ENCODE measurements at places on chromosomes 1 and 21.

GRCh38 chr1:226470921-226471866 is 63.3 kb upstream of the PARP1 start:
- DNase-seq, result no peak

DNA sequence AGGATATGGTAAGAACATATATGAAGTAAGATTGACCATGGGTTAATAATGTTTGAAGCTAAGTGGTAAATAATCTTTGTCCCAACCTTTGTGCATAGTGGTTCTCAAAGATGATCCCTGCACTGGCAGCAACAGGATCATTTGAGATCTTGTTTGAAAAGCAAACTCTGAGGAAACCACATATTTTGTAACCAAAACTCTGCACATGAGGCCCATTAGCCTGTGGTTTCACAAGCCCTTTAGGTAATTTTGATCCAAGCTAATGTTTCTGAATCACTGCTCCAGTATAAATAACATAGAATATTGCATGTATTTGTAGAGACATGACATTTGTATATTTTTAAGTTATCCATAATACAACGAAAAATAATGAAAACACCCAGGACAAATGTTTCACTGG is 147.9 kb upstream of the RGS18 start:
- no peak for DNase-seq

- no peak for DNase-seq
Observed at GRCh38 chr1:225998560-225999226, 450 bp downstream of the SDE2 start.

- no peak for DNase-seq
Observed at GRCh38 chr1:202067188-202067974, 55.3 kb upstream of the GPR37L1 start.

DNA sequence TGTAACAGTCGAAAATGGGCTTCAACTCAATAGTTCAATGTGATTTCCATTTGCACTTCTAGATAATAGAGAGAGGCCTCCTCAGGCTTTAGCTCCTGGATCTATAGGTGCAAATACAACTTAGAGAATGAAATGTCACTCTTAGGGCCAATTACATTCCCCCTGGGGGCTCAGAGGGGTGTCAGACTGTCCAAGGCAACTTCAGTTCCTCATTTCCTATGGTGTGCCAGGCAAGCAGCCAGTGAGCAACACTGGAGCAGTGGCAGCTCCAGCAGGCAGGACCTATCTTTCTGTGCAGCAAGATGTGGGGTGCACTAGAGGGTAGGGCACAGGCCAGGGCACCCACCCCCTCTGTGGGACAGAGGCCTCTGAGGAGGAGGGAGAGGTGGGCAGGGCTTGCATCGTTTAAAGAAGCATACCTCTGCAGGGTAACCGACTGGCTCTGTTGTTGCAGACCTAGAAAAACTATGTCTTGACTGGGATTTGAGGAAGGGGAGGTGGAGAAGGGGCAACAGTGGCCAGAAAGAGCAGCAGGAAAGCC is 97.3 kb downstream of the SUSD4 start:
- no peak for DNase-seq

Measured in activated naive CD4-positive, alpha-beta T cell (primary cell).